ENCODE measurements at places on chromosomes 4 and X.

- DNase-seq, result no peak
These were observed 250.9 kb upstream of the RPS6KA3 start for GRCh38 chrX:20517565-20517964.

DNA sequence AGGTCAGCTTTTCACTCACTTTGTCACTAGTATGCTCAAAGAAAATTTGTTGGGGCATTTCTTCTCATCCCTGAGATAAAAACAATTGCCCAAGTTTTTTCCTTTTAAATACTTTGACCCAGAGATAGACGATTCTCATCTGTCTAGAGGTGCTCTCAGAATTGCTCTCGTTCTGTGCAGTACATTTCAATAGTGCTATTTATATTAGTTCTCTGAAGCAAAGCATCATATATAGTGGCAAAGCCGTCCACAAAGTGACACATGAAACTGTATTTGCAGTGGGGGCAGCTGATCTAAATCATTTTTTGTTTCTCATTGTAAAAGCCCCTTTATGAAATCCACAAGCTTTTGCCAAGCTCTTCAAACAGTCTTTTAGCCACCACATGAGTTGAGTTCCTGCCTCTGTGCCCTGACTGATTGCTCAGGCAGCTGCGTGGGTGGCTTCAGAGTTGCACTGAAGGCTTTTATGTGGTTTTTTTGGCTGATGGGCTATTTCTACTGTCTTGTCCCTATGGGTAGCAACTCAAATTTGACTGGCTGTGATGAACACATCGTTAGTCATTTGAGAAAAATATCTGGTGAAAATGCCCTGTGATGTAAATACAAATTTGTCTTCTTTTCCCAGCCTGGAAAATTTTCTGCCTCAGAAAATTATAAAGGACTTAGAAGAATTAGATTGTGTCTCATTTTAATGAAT is 119.1 kb upstream of the OTUD4 start:
- peak; percentile 84 for DNase-seq

DNA sequence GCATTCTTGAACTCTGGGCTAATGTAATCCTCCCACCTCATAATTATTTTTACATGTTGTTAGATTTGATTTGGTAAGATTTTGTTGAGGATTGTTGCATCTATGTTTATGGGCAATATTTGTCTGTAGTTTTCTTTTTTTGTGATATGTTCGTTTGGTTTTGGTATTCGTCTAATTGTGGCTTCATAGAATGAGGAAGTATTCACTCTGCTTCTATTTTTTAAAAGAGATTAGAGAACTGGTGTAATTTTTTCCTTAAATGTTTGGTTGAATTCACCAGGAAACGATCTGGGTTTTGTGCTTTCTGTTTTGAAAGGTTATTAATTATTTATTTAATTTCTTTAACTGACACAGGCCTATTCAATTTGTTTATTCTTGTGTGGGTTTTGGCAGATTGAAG is 161.2 kb upstream of the NUDT6 start:
- no peak for DNase-seq

GRCh38 chrX:135591871-135592270 is 71.4 kb downstream of the INTS6L start:
- DNase-seq, result no peak

- no peak for DNase-seq
These were observed 241.2 kb downstream of the BCOR start for GRCh38 chrX:39856472-39857121.

GRCh38 chr4:7101692-7102515 is 34.0 kb upstream of the GRPEL1 start:
- peak; percentile 73 for DNase-seq

- DNase-seq, result no peak
These were observed 7.9 kb upstream of the CBR4 start for GRCh38 chr4:169017971-169018370.

DNA sequence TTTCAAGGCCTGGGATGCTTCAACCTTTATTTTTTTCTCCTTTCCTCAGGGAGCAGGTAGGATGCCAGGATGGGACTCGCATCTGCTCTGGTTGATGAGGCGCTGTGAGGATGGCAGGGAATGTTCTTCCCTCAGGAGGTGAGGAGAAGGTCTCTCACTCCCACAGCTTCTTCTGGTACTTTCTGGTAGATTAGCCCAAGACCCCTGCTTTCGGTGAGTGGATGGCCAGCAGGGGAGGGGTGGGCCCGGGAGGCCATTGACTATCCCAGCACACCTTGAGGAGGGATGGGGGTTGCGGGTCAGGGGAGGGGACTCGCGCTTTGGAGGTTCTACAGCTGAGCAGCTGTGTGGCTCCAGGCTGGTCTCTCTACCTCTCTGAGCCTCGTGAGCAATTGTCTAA is 14.8 kb downstream of the CYTL1 start:
- no peak for DNase-seq

DNA sequence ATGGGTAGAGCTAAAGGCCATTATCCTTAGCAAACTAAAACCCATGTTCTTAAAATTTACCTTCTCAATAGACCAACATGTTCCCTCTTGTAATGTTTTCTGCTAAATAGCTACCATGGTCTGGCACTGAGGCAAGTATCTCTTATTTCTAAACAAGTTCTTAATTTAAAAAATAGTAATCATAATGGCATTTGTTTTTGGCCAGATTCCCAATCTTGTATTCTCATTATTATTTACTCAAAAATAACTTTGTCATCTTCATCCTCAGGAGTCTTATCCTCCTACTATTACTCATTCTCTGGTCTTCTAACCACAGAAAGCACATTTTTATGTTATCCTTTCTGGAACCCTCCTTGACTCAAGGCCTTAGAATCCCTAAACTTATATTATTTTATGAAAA is 931.2 kb downstream of the CCSER1 start:
- DNase-seq, result no peak

- DNase-seq, result no peak
These were observed 155.3 kb downstream of the SPCS3 start for GRCh38 chr4:176475067-176475466.

DNA sequence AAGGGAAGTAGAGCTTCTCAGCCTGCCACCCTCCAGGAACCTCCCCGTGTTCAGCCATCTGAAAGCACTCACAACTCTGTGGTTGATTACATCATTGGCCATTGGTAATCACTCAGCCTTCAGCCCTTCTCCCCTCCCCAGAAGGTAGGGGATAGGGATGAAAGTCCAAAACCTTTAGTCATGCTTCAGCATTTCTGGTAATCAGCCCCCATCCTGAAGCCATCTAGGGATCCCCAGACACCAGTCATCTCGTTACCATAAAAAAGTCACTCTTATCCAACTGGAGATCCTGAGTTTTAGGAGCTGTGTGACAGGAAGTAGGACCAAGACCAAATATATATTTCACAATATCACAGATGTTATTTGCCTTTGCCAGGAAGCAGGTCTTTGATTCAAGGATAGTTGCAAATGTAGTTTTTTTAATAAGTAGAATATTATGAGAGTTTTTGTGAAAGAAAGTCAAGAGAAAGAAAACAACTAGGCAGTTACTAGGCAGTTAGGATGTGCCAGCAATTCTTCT is 364.6 kb upstream of the NOCT start:
- peak; percentile 94 for DNase-seq

DNA sequence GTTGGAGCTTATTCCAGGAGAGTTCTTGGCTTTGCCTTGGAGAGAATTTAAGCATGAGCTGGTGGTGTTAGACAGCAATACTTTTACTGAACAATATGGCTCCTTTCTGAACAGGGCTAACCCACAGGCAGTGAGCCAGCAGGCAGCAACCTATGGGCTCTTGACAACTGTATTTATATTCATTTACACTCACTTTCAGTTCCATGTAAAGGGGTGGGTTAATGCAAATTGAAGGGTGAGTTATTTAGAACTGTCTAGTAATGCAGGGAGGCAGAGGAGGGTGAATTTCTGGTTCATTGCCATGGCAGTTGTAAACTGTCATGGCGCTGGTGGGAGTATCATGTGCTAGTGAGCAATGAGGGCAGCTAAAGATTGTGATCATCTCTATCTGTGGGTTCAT is 15.7 kb downstream of the FOXR2 start:
- no peak for DNase-seq

- DNase-seq, result no peak
These were observed 8.7 kb downstream of the WDFY3 start for GRCh38 chr4:84957514-84958420.

- DNase-seq, result no peak
These were observed 72.6 kb downstream of the UCHL1 start for GRCh38 chr4:41329361-41329760.

- peak; percentile 76 for DNase-seq
These were observed 71.3 kb upstream of the KIT start for GRCh38 chr4:54586320-54586955.

DNA sequence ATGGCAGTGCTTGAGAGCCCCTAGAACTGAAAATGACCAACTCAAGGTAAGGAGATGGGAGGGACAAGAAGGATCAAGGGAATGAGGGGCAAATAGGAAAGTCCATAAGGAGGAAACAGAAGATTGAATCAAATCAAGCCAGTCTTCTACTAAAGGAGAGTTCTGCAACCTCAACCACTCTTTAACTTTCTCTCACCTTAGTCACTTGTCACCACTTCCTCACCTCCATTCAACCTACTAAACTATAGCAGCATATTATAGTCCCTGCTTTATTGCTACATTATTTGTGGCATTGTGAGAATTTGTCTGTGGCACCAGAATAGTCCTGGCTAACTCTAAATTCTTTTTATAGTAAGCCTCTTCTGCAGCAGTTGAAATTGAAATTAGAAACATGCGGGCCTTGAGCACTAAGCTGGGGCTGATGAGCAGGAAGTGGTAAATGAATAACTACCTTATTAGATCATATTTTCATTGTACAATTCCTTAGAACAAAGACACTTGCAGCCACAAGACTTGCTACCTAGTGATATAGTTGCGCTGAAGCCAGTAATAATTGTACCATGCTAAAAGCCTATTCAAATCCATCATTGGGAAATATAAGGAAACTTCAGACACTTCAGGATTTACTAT is 336.9 kb downstream of the ZNF674 start:
- peak; percentile 50 for DNase-seq

- no peak for DNase-seq
These were observed 143.3 kb upstream of the RADX start for GRCh38 chrX:106468433-106468832.

DNA sequence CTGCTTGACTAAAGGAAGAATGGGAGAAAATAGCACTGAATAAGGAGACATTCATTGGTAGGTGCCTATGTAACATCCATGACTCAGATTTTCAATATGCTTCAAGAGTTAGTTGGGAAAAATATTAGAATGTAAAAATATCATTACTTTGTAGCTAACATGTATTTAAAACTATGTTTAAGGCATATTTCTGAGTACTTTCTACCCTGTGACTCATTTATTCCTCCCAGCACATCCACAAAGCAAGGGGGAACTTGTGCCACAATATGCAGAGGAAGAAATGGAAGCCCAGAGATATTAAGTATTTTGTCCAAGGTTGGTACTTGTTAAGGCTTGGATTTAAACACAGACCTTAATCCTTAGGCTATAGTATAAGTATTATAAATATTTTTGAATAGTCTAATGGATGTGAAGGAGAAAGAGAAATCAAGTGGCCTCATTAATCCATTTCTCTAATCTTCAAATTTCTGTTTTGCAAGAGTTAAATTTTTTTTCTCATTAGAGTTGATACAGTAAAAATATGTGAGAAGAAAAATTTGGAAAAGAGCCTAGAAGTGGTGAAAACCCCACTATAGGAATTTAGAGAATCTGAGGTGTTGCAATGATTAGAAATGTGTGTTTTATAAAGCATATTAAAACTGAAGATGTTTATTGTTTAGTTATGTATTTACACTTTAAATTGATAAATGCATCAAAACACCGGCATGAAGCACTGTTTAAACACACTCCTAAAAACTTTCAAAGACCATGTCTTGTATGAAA is 149.3 kb upstream of the GYPA start:
- no peak for DNase-seq

DNA sequence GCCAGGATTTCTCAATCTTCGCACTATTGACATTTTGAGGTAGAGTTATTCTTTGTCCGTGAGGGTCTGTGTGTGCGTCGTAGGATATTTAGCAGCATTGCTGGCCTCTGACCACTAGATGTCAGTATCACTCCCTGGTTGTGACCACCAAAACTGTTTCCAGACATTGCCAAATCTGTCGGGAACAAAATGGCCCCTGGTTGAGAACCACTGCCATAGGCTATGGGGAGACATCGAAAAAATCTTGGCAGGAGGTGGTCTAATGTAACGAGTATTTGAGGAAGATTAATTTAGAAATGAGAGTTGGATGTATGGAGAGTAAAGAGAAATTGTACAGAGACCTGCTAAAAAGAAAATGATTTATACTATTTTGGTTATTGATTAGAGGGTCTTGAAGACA is 108.4 kb downstream of the DOCK11 start:
- peak; percentile 74 for DNase-seq

GRCh38 chrX:10041383-10041782 is 74.2 kb downstream of the CLDN34 start:
- no peak for DNase-seq

- DNase-seq, result no peak
These were observed 576.8 kb downstream of the GBA3 start for GRCh38 chr4:23269566-23269965.

- no peak for DNase-seq
These were observed 559 bp downstream of the TRPC5 start for GRCh38 chrX:112081781-112082652.

DNA sequence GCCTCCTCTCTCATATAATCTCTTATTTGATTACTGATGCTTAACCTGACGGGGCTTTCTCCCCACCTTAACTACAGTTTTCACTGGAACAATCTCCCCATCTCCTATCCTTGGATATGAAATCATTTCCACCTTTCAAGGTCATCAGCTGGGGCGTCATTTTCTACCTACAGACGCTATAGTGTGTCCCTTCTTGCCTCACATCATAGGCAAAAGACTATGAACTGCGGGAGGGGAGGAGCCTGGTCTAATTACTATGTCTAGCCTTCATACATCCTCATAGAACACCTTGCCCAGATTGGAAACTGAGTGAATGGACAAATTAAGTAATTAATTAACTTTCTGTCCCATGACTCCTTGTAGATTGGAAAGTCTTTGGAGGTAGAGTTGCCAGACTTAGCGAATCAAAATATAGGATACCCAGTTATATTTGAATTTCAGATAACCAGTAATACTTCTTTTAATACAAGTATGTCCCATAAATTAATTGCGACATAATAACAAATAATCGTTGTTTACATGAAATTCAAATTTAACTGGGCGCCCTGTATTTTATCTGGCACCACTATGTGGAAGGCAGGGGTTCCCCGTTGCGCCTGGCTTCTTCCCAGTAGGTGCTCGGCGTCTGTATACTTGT is 752 bp upstream of the ATP6AP2 start:
- DNase-seq, result no peak

- no peak for DNase-seq
These were observed 32.0 kb upstream of the STS start for GRCh38 chrX:7115557-7115956.

GRCh38 chr4:2413821-2414610 is 4.4 kb downstream of the ZFYVE28 start:
- DNase-seq, result peak; percentile 36

GRCh38 chr4:84583876-84584380 is 1.0 kb downstream of the CDS1 start:
- DNase-seq, result peak; percentile 4

- DNase-seq, result no peak
These were observed 321.0 kb upstream of the CXXC4 start for GRCh38 chr4:104815665-104816064.
